Activated CD8-positive, alpha-beta memory T cell treated with anti-CD3 and anti-CD28 coated beads for 1 hour (primary cell): ENCODE measurements at places on chromosomes 4 and X.
A peak's percentile ranks its signal among the peaks of the same experiment; 100 is the strongest.

- DNase-seq, result no peak
Observed at GRCh38 chrX:133306316-133306715, 88.2 kb upstream of the TFDP3 start.

DNA sequence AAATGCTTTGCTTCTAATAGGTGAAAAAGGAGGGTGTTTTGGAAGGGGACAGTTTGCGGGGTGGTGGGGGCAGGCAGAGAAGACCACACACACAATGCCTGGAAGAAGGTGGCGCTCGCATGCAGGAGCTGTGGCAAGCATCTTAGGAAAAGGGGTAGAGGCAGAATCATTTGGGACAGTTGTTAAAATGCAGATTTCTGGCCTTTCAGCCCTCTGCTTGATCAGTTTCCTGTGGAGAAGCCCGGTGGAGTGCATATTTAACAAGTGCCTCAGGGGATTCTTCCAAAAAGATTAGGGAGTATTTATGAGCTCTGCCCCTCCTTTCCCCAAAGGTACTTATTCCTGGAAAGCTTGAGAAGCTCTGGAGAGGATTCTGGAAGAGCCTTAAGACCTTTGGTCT is 4.8 kb downstream of the NOCT start:
- no peak for DNase-seq

DNA sequence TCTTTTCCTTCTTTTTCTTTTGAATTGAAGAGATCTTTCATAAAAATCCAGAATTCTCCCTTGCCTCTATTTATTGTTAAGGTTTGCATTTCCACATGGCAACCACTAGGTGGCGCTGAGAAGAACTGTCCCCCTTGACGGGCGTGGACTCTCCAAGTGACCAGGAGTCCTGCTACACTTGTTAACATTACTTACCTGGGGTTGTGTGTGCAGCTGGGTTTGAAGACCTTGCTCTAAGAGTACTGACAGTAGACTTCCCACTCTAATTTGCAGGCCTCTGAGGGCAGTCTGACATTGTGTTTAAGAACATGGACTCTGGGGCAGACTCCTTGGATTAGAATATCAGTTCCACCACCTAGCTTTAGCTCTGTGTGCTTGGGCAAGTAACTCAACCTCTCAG is 52.8 kb downstream of the GPRIN3 start:
- DNase-seq, result peak; percentile 7

- no peak for DNase-seq
Observed at GRCh38 chr4:151315212-151315886, 10.1 kb downstream of the SH3D19 start.

GRCh38 chr4:31416498-31416897 is 696.3 kb downstream of the PCDH7 start:
- no peak for DNase-seq

DNA sequence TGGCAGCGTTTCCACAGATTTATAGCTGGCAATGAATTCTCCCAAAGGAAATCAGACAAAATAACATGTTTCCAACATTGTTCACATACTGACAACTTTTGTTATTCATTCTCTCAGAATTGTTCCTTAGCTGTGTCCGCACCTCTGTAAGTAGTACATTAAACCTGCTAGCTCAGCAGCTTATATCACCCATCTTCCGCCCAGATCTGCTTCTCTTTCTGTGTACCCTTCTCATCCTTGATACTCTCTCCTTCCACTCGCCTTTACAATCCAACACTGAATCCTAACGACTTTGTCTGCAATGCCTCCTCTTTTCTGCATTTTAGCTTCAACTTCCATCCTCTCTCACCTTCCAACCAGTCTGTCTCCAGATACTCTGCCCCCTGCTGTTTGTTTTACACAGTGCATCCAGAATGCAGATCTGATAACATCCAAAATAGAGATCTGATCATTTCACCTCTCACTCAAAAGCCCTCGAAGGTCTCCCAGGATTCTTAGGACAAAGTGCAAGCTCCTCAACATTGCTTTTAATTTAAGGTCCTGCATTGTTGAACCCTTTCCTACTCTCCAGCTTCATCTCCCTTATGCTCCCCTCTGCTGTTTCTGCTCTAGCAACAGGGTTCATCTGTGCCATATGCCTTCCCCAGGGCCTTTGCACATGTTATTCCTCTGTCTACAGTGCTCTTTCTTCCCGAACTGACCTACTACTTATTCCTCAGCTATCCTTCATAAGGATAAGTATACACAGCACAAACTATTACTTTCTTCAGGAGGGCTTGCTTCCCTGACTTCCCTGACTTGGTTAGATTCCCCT is 67.3 kb upstream of the VBP1 start:
- DNase-seq, result no peak

GRCh38 chrX:107542500-107542899 is 85.8 kb upstream of the PRPS1 start:
- DNase-seq, result no peak

GRCh38 chrX:50707955-50708699 is 105.9 kb downstream of the SHROOM4 start:
- no peak for DNase-seq

DNA sequence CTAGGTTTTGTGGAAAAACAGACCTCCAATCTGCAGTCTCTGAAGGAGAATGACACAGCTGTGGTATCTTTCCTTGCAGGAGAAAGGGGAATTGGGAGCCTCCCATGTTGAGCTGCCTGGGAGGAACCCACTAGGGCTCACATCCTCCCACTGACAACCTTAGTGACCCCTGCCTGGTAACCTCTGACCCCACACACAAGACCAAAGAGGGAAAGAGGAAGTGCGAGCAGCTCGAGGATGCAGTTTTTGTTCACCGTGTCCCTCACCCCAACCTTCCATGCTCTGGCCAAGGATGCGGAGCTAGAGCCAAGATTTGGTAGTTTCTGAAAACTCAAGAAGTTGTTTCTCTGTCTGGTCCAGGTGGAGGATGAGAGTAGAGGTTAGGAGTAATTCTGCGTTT is 5.4 kb upstream of the ZXDA start:
- DNase-seq, result no peak

DNA sequence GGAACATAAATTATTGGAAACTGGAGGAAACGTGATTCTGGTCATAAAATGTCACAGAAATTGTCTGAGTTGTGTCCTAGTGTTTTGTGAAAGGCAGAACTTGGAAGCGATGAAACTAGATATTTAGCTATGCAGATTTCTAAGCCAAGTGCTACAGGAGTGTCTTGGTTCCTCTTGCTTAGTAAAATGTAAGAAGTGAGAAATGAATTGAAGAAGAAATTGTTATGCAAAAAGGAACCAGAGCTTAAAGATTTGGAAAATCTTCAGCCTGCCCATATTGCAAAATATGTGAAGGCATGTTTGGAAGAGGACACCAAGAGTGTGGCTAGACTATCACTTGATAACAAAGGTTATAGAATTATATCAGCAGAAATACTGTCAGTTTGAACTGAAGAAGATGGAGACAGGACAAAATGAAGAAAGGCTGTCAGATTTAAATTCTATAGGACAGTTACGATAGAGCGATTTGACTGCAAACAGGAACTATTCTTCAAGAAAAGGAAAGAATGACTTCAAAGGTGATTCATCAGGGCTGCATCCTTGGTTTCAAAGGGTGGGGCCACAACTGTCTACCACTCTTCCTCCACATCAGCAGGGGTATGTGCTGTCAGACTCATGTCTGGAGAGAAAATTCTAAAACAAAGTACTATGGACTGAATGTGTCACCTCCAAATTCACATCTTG is 9.4 kb upstream of the CDS1 start:
- no peak for DNase-seq

DNA sequence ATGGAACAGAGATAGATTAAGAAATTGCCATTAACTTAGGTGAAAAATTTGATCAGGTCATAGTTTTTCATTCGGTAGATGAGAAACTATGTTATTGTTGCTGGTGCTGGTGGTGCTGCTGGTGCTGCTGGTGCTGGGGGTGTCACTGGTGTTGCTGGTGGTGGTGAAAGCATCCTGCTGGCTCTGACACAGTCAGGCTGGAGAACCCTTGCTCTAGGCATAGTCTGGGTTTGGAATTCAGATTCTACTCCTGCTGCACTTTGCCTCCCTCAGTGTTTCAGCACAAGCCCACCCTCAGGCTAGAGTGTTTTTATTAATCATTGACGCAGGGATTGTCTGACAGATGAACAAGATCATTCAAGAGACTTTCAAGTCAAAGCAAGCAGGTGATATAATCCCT is 80.2 kb downstream of the USP46 start:
- DNase-seq, result no peak

DNA sequence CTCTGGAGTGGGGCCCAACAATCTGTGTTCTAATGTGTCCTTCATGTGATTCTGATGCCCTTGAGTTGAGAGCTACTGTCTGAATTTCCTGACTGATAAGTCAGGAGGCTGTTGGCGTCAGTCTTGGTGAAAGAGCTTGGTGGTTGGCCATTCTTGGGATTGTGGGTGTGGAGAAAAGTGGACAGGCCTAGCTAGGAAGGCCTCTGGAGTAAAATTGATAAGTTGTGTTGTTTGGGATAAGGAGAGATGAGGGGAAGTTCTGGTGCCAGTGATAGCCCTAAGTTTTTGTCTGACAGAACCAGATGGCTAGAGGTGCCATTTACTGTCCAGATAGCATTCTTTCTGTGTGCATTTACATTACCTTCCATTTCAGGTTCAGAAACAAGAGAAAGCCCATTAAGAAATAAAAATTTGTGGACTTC is 11.7 kb downstream of the NSD2 start:
- no peak for DNase-seq

GRCh38 chrX:151082077-151082948 is 94.1 kb upstream of the GPR50 start:
- DNase-seq, result no peak

- DNase-seq, result no peak
Observed at GRCh38 chrX:42797651-42798269, 19.8 kb upstream of the PPP1R2C start.

DNA sequence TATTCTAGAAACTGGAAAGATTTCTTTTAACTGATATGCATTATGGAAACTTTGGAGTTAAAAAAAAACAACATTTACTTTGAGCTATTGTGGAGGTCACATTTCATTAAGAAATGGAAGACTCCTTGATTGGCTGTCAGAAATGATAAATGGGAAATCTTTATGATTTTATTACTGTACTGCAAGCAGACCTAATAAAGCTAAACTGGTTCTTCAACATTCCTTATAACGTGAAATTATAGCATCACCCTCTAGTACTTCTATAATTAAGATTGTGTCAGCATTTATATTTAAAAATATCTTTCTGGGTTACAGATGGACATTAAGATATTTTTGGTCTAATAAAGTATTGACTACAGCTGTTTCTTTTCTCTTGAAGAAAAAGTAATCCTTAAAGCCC is 213.8 kb upstream of the PACRGL start:
- no peak for DNase-seq

GRCh38 chr4:74308215-74308614 is at the start of gene EPGN:
Gene EPGN, plus strand, starts transcription at chr4:74308470. Its CDS starts 64 bp downstream, at chr4:74308534.
- no peak for DNase-seq

- DNase-seq, result no peak
Observed at GRCh38 chr4:18954538-18954937, 933.0 kb upstream of the LCORL start.

- DNase-seq, result no peak
Observed at GRCh38 chr4:86679441-86679840, 85.3 kb downstream of the PTPN13 start.

GRCh38 chr4:7068279-7068842 is 497 bp upstream of the GRPEL1 start:
- no peak for DNase-seq

DNA sequence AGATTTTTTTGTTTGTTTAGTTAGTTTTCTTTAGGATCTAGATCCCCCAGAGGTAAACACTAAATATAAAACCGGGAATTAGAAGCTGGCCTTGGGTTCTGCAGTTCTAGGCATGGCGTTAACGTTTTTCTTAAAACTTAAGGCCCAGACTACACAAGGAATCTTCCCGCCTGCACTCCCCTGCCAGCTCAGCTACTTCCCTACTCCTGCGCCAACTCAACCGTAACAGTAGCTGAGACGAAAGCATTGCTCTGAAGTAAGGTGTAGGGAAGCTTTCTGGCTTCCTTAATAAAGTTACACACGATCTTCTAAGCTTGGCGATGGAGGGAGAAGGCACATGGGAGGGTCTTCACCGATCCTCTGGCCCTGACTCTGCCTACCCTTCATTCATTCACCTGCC is 37.1 kb downstream of the CPE start:
- no peak for DNase-seq
